Activated CD4-positive, alpha-beta memory T cell treated with anti-CD3 and anti-CD28 coated beads for 36 hours (primary cell): ENCODE measurements at places on chromosomes 13 and 19.

- no peak for DNase-seq
Observed at GRCh38 chr19:43681821-43682220, 11.9 kb upstream of the PLAUR start.

DNA sequence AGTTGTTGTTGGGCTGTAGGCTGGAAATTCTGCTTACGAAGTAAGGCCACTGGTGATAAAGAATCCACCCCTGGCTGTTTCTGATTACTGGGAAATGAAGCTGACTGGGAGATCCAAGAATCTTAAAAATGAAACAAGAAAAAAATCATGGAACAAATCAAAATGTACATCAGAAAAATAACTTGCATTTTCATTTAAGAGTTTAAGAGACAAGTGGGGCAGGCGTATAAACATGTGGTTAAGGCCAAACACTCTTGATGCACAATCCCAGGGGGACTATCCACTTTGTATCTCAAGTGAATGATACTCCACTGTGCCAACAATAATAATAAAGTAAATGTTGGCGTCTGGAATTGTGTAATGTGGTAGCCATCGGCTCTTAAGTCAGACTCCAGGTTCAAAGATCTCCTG lies 24.6 kb downstream of the ZMYM5 start:
- DNase-seq = no peak

DNA sequence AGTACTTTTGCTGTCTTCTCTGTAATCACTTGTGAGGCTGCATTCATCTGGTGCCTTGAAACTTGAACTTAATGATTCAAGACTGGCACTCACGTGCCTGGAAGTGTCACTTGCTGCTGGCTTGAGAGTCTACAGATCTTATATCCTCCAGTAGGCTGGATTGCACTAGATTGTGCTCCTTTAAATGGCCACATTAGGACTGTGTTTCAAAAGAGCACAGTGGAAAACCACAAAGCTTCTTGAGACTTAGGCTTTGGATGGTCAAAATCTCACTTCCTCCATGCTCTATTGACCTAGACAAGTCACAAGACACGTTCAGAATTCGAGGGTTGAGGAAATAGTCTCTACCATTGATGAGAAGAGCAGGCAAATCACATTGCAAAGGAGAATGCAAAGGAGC lies 1278.8 kb upstream of the MIR17HG start:
- no peak for DNase-seq

DNA sequence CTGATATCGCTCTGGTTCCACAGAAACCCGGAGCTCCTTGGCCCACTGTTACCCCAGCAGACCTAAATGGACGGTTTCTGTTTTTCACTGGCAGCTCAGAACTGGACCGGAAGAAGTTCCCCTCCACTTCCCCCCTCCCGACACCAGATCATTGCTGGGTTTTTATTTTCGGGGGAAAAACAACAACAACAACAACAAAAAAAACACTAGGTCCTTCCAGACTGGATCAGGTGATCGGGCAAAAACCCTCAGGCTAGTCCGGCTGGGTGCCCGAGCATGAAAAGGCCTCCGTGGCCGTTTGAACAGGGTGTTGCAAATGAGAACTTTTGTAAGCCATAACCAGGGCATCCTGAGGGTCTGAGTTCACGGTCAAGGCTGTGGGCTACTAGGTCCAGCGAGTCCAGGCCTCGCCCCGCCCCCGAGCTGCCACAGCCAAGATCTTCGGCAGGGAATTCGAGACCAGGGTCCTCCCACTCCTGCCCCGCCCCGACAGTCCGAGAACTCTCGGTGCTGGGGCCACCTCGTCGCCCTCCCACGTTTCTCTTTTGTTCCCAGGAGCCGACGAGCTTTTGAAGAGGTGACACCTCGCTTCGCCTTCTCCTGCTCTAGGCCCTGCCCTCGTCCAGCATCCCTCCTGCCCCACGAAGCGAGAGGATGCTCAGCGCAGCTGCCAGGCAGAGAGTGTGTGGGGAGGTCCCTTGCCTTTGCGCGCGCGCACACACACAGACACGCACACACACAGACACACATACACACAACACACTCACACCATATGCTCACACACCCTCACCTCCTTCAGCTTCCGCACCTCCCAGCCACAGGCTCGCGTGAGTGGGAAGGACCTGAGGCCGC lies 8.8 kb downstream of the ZIC2 start:
- peak; percentile 19 for DNase-seq

DNA sequence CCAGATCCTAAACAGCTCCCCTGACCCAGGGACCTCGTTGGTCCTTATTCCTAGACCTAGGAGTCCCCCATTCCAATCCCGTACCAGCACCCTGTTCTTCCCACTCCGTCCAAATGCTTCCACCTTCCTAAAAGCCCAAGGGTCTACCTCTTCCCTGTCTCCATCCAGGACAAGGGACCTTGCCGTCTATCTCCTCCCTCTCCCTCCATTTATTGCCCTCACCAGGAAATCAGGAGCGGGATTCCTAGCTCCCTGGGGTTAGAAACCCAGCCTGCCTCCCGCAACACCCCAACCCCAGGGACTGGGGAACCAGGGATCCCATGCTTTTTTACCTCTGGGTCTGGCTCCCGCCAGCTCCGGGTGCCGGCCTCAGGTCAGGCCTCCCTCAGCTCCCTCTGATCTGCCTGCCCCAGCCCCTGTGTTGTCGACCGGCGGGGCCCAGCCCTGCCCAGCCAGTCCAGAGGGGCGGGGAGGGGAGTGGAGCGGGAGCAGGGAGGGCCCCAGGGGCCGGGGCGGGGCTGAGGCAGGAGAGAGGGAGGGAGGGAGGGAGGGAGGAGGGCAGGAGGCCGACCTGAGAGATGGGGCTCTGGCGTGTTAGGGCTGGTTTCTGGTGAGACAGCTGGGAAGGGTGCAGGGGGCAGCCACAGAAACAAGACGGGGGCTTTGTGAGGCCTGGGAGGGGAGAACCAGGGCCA lies at the start of gene B3GNT8:
Gene B3GNT8 (minus strand): TSS at position 423 of the 695 bp plus-strand sequence. CDS start 596 bp downstream, outside the sequence.
- DNase-seq = peak; percentile 67

DNA sequence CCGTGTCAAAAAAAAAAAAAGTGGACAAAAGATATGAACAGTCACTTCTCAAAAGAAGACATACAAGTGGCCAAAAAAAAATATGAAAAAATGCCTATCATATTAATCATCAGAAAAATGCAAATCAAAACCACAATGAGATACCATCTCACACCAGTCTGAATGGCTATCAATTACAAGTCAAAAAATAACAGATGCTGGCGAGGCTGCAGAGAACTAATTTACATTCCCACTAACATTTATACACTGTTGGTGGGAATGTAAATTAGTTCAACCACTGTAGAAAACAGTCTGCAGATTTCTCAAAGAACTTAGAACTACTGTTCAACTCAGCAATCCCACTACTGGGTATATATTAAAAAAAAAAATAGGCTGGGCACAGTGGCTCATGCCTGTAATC lies 26.5 kb upstream of the FOXO1 start:
- no peak for DNase-seq

GRCh38 chr13:45482571-45483173 lies 17.9 kb downstream of the COG3 start:
- no peak for DNase-seq

DNA sequence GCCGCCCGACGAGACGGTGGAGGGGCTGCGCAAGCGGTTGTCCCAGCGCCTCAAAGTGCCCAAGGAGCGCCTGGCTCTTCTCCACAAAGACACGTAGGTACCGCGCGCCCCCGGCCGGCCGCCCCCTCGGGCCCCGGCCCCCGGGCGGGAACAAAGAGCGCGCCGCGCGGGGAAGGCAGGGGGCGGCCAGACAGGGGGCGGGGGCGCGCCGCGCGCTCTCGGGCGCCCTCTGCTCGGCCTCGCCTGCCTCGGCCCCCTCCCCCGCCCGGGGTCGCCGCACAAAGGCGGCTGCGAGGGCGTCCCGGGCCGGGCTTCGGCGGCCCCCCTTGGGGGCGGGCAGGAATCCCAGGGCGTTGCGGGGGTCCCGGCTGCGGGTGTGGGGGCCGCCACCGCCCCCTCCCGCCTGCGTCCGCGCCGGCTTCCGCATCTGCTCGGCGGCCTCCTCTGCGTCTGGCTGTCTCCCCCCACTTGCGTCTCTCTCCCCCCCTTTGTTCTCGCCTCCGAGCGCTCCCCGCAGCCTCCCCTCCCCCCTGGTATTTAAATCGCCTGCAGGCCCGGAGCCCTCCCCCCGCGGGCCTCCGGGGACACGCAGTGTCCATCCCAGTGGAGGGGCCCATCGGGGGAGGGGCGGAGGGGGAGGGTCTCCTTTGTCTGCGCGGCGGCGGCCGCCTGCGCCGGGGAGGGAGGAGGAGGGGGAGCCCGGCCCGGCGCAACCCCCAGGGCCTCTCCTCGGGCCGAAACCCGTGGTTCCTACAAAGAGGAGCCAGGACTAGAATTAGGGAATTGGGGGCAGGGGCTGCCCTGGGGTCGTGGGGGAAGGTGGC lies 2.3 kb downstream of the MIDN start:
- DNase-seq = peak; percentile 59

DNA sequence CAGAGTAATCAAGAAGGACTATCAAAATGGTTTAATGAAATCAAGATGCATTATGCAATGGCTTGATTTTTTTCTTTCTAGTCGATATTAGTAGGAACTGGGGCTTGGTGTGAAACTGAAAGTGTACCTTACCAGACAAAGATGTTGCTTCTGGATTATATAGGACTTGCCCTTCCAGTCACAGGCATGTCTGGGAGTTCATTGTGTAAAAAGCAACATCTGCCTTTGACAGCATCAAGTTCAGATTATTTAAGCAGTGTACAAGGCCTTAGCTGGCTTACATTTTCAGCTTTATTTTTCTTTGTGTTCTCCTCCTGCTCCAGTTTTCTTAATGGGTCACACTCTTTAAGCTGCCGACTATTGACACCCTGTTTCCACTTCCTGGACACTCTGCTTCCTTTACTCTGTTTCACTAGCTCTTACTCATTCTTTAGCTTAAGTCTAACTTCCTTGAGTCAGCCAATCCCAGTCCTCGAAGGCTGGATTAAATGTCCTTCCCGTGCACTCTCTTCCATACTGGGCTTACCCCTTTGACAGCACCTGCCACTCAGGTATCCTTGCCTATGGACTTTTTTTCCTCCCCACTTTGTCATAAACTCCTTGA lies 29.4 kb upstream of the OLFM4 start:
- no peak for DNase-seq

GRCh38 chr19:16113727-16114126 lies 2.0 kb downstream of the RAB8A start:
- peak; percentile 31 for DNase-seq

DNA sequence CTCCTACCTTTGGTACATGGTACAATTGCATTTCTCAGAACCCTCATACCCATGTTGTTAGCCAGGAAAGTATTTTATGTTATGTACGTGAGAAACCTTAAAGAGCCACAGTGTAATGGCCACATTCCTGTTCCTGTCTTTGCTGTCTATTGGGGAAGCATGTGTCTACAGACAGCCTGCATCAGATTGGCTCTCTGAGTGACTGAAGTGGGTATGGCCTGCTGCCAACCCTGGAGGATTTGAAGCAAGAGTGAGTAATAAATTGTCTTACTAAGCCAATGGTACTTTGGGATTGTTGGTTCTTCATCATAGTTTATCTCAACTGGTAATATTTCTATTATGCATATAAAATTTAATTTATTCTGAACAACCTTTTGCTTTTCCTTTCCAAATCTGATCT lies 574.1 kb downstream of the LMO7 start:
- no peak for DNase-seq

- DNase-seq = no peak
Observed at GRCh38 chr19:1473085-1473851, 5.7 kb downstream of the C19orf25 start.

- DNase-seq = no peak
Observed at GRCh38 chr13:31982540-31982939, 49.0 kb upstream of the FRY start.

- DNase-seq = peak; percentile 49
Observed at GRCh38 chr19:16325641-16326400, 1.2 kb downstream of the KLF2 start.

DNA sequence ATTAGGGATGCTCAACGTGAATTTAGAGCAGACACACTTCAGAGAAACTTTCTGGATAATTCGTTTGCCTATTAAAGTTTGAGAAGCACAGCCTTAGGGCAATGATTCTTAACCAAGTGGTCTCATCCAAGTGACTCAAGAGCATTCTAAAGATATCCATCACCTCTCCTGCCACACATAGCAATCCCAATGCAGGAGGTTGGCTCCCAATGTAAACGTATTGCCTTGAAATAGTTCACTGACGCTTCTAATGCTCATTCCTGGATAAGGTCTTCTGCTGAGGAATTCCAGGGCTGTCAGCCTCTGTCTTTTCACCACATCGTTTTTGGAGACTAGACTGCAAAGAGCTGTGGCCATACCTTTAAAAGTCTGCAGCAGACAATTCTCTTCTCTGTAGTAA lies 279.8 kb upstream of the DACH1 start:
- DNase-seq = no peak

DNA sequence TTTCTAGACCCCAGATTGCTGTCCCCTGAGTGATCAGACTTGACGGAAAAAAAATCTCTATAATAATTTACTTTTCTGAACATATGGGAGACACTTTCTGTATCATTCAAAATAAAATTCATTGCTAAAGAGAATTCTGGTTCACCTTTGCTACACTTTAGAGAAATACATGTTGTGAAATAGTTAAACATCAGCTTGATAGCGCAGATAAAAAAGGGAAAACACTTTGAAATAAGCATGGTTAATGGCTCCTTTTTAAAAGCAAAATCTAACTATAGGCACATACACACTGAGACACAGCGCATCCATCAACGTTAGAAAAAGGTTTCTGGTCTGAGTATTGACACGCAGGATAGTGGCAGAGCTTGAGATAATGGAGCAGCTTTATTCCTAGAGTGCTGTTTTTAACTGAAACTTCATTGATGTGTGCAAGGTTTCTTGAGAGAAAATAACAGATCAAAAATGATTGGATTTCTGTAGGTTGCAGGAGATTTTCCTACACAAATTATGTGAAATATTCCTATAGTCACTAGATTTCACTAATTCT lies 341.2 kb downstream of the MZT1 start:
- DNase-seq = no peak

GRCh38 chr19:51729781-51730180 lies 6.0 kb upstream of the HAS1 start:
- DNase-seq = no peak

DNA sequence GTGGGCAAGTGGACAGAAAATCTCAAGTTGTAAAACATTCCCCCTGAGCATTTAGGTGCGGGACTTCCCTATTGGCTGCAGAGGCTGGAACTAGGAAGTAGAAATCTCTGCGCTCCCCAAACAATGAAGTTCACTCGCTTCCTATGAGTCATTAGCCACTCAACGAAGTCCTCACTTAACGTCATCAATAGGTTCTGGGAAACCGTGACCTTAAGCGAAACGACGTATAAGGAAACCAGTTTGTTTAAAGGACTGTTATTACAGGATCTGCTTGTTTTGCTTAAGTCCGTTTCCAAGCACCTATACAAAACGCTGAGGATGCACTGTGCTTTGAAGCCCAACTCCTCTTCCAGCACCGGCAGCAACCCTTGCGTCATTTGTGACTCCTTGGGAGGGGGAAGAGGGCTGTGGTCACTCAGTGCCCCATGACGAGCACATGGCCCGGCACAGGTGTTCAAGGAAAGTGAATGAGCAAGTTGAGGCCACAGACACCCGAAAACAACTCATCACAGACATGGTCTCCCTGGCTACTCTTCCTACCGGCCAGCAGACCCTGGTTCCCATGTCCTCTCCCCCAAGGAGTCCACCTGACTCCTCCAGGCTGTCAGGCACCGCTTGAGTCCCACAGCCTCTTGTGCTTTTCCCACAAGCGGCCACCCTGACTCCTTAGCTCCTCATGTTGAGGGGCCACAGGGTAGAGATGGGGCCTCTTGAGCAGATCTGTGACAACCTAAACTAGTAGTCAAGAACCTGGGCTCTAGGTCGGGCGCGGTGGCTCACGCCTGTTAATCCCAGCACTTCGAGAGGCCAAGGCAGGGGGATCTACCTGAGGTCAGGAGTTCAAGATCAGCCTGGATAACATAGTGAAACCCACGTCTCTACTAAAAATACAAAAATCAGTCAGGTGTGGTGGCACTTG lies 4.8 kb downstream of the RPS16 start:
- peak; percentile 94 for DNase-seq

- DNase-seq = no peak
Observed at GRCh38 chr19:27966390-27966816, 1246.5 kb downstream of the UQCRFS1 start.
